NCI-H1092 (cell line): ENCODE measurements at places on chromosomes 6 and 20.

- DNase-seq: no peak
These were observed at the start of gene AFDN for GRCh38 chr6:167826896-167827582. TSS of gene AFDN (plus strand) at chr6:167826911. CDS start at chr6:167827133, 222 bp downstream.

DNA sequence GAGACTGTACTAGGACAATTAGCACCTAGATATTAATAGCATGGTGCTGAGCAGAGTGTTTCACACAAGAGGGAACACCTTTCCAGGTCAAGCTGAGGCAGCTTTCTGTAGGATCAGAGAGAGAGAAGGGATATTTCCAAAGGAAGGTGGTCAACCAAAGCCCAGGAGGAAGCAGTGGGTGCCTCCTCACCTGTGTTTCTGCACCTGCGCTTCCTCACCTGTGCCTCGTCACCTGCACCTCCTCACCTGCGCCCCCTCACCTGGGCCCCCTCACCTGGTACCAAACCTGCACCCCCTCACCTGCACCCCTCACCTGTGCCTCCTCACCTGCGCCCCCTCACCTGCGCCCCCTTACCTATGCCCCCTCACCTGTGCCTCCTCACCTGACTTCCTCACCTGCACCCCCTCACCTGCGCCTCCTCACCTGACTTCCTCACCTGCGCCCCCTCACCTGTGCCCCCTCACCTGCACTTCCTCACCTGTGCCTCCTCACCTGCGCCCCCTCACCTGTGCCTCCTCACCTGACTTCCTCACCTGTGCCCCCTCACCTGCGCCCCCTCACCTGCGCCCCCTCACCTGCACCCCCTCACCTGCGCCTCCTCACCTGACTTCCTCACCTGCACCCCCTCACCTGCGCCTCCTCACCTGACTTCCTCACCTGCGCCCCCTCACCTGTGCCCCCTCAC, 67.9 kb downstream of the TTLL2 start:
- DNase-seq: no peak

DNA sequence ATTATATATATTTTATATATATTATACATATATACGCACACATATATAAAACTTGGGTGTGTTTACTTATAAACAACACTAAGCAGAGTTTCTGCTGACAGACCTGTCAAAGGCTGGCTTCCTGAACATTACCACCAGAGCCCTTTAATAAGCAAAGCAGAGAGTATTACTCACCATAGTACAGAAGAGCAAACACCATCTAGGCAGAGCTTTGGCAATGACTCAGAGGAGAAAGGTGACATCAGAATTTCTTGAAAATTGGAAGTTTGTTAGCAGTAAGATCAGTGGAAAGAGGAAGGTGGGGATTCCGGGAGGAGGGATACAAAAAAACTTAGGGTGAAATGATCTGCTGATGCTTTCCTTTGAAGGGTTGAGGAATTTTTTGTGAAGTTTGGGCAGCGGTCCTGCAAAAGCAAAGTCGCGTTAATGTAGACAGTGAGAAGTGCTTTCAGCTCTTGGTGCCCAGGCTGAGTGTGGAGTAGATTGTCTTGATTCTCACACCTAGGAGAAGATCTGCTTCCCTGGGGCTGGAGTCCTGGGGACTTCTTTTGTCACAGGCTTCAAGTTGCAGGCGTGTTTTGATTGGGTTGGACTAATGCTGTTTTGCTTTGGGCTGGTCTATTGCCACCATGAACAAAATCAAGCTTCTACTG, 109.6 kb upstream of the BACH2 start:
- no peak for DNase-seq

DNA sequence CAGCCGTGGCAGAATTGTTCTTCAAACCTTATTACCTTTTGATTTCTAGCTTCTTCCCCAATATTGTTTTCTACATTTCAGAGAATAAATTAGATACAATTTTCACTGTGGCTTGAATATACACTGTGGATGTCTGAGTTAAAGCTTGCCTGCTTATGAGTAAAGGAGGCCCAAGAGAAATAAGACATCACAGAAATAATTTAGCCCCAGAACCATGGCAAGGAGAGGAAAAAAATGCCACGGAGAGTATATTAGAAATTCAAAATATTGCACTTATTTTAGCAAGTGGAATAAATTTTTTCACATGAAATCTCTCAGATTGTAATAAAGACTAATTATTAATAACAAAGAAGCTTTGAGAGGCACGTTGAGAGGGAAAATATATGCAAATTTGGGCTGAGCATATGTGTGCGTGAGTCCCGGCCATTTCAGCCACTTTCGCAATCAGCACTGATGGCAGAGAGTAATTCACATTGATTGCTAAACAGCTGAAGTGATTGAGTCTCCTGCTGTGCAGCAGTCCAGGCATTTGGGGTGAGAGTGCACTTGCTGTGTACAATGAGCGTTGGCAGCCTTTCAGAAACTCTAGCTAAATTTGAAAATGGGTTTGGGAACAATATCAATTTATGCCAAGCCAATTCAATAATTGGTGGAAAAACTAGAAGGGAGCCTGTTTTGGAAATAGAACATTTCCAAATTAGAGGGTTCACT, 596.0 kb downstream of the EPM2A start:
- peak; percentile 44 for DNase-seq

DNA sequence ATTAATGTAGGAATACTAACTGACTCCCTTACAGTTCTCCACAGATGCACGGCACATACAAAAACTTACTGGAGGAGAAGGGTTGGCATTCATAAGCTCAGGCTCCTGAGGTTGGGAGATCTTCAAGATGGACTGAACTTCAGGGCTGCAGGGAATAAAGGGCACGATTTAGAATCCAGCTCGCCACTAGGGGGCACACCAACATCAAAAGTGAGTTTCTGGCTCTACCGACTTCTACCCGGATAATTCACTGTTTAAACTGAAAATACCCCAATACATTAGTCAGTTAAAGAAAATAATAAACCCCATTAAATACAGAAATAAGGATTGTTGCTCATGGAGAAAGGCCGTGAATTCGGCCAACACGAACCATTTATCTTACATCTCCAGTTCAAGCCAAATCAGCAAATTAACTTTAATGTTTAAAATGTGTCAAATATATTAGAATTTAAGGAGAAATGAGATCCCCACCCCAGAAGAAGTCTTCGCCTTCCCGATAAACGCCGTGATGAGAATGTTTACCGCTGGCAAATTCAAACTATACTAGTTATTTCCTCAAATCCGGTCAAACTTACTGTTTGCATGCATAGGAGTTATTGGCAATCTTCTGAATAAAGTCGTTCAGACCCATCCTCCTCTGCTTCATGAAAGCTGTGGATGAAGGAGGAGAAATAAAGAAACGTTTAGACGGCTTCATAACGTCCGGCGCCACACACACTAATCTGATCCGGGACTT, 121.7 kb upstream of the SLC2A12 start:
- peak; percentile 55 for DNase-seq

DNA sequence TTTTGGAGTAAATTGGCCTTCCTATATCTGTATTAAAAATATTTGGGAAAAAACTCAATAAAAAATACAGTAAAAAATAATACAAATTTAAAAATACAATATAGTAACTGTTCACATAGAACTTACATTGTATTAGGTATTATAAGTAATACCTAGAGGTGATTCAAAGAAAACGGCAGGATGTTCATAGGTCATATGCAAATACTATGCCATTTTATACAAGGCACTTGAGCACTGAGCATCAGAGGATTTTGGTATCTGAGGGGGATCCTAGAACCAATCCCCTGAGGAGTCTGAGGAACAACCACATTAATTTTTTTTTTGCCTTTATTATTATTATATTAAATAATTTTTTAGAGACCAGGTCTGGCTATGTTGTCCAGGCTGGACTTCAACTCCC, 41.7 kb downstream of the RNGTT start:
- no peak for DNase-seq

- DNase-seq: no peak
These were observed 327.3 kb downstream of the THBS2 start for GRCh38 chr6:168926306-168926705.

GRCh38 chr20:22346716-22347115, 237.7 kb downstream of the FOXA2 start:
- no peak for DNase-seq

DNA sequence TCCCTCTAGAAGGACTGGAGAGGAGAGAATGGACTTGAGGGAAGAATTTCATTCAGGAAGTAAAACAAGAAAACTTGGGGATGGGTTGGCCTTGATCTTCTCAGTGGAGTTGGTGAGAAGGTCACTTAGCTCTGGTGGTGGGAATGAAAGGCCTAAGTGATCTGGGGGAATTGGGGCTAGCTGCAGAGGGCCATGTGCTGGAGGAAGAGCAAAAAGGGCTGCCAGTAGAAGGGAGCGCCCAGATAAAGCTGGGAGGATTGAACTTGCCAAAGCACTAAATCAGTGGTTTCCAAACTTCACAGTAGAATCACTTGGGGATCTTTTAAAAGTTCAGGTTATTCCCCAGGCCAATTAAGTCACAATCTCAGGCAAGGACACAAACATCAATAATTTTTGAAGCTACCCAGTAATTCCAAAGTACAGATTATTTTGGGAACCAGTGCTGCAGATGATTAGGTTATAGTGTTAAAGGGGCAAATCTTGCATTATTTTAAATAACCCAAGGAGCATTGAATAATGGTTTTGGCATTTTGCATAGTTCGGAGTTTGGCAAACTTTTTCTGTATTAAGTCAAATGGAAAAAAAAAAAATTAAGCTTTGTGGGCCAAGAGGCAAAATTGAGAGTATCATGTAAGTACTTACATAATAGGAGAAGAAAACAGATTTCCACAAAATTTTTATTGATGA, 36.5 kb upstream of the RFPL4B start:
- DNase-seq: no peak

GRCh38 chr6:67433124-67433523, 1202.0 kb upstream of the ADGRB3 start:
- no peak for DNase-seq
